ENCODE measurements at places on chromosomes 6 and 20.

DNA sequence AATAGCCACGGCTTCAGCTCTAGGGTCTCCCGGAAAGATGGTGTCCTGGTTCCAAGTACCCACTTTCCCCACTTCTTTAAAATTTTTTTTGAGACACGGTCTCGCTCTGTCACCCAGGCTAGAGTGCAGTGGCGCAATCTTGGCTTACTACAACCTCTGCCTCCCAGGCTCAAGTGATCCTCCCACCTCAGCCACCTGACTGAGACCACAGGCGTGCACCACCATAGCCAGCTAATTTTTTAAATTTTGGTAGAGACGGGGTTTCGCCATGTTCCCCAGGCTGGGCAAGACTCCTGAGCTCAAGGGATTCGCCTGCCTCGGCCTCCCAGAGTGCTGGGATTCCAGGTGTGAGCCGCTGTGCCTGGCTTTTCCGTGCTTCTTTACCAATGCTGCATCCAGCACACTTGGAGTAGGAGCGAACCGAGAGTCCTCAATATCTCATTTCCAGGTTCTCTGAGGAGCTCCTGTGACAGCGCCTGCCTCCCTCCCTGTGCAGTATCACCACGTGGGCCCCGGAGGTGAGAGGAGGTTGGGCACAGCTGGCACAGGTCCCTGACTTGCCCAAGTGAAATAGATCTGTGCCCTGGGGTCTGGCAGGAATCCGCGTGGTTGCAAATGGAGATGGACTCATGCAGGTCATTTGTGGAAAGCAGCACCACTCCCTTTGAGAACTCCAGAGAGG, 37.3 kb downstream of the EZR start:
- DNase-seq: no peak

- no peak for DNase-seq
Observed at GRCh38 chr6:43736211-43736786, 33.7 kb upstream of the VEGFA start.

DNA sequence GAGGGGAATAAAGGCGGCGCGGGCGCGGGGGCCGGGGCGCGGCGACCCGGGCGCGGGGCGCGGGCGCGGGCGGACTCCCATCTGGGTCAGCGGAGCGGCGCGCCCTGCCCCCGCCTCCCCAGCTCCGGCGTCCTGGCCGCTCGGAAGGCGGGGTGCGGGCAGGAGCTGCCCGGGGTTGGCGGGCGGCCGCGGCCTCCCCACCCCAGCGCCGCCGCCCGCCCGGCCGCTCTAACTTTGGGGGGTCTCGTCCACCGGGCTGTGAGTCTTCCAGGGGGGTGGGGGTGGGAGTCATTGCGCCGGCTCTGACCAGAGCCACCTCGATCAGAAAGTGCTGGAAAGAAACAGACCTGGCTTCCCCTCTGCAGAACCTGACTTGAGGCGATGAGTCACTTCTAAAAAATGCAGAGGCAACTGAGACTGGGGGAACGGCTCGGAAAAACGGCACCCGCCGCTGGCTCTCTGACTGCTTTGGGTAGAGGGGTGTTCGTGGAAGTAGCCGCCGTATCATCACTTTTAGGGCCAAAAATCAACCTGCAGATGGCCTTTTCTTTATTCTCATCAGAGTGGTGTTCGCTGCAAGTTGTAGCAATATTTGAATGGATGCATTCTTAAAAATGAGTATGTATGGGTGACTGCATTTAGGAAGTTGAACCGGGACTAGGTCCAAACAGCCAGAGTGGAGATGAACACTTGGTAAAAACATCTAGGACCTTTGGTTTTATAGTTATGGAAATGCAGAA, 667 bp downstream of the CAP2 start:
- DNase-seq: no peak

- no peak for DNase-seq
Observed at GRCh38 chr6:158164579-158165170, 3.4 kb downstream of the SERAC1 start.

DNA sequence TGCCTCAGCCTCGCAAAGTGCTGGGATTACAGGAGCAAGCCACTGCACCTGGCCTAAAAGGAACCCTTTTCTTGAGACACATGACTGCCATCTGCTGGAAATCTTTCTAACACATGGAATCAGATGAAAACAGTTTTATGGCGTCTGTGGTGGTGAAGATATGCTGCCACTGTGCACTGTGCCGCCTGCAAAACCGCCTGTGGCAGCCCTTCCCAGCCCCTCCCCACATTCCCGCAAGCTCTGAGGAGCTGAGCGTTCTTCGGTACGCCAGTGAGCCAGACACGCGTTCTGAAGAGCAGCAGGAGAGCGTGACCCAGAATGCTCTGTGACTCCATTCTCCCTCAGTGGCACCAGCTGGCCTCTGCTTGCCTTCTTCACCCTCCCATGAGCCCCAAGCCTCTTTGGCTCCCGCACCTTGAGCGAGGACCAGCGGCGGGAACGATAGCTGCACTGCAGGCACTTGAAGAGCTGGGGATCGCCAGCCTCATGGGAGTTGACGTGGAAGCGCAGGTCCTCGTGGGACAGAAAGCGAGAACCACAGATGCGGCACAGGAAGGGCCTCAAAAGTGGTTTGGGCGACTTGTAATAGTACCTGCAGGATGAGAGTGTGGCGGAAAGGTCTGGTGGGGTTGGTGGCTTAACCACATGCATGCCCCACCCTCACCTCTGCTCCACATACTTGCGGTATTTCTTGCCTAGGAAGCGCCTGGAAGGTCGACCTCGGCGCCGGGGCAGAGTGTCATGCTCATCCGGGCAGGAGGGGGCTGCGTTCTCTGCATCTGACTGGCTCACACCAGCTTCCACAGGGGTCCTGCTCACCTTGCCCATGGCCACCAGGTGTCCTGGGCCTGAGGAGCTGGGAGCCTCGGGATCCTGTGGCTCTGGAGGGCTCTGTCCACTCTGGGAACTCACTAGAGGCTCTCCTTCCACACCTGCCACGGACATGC, 8.7 kb downstream of the ZNF335 start:
- no peak for DNase-seq

- DNase-seq: no peak
Observed at GRCh38 chr6:67633058-67633457, 1002.0 kb upstream of the ADGRB3 start.

DNA sequence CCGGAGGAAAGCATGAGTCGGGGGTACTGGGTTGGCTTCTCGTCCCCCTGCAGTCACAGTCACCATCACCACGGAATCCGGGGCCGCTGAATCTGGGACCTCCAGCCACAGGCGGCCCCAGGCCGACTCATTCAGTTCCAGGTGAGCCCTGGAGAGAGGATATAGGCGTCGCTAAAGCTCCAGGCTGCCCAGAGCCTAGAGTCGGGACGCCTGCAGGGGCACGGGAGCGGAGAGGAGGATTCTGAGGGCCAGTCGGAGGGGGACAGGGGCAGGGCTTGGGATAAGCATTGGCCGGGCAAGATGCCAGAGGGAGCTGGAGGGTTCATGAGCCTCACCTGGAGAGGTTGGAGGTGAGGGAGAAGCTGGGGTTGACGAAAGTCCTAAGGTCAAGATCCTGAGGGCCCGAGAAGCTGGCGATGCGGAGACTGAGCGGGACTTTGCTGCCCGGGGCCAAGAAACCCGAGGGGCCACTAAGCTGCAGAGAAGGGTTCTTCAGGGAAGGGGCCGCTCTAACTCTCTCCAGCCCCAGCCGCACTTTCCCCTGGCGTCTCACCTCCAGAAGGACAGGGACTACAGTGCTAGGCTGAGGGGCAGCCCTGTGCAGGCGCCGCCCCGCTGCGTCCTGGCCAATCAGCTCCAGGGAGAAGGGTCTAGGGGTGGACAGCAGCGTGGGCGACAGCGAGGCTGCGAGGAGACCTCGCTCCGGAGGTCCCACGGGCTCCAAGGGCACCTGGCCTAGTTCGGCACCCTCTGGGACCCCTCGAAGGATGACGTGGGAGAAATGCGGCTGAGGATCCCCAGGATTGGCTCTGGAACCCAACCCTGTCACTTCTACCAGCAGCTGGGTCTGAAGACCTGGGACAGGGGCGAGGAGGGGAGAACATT, 3.7 kb downstream of the SAPCD1 start:
- no peak for DNase-seq

DNA sequence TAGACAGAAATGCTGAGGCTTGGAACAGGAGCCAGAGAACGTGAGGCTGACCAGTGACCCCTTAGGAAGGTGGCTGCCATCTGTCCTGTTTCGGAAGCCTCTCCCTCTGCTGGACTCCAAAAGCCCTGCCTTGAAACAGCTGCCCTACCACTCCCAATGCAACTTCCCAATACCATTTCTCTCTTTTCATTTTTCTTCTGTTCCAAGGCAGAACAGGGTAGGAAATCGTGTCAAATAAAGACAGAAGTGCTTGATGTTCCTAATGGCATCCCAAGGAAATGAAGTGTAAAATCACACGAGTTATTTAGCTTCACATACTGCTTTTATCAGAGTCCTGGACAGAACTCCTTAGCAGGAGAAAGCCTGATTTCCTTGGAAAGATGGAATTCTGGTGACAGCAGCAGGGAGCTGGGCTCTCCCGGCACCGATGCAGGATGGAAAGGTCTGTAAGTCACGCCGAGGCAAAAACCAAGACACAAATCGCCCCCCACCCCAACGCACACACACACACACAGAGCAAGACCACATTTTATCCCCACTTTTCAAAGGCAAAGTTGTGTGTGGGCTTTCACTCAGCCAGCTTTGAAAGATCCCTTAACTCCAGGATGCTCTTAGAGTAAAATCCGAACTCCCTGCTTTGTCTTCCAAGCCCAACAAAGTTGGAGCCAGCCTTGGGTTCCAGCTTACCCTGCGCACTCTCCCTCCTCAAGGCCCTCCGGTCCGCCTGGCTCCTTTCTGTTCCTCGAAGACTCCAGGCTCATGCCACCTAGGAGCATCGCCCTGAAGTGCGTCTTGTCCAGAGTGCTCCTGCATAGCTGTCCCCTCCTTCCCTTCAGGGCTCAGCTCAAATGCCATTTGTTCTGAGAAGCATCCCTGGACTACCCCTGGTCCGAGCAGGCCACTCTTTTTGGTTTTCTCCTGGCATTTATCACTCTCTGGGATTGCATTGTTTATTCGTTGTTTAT, 11.6 kb upstream of the STX16 start:
- DNase-seq: no peak

DNA sequence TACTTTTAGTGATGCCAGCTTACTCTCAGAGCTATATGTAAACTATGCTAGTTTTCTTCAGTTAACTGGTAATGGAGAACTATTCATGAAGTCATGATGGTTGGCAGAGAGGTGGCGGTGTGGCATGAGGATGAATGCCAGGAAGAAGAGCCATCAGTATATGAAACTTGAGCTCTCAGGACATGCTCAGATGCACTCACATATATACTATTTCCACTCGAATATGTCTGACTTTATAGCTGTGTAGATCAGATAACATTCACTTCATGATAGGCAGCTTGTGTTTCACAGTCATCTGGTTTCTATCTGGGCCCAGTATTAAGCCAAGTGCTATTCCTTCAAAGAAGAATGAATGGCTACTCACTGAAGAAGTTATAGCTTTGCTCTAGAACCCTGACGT, 46.2 kb upstream of the CEP85L start:
- peak; percentile 58 for DNase-seq

DNA sequence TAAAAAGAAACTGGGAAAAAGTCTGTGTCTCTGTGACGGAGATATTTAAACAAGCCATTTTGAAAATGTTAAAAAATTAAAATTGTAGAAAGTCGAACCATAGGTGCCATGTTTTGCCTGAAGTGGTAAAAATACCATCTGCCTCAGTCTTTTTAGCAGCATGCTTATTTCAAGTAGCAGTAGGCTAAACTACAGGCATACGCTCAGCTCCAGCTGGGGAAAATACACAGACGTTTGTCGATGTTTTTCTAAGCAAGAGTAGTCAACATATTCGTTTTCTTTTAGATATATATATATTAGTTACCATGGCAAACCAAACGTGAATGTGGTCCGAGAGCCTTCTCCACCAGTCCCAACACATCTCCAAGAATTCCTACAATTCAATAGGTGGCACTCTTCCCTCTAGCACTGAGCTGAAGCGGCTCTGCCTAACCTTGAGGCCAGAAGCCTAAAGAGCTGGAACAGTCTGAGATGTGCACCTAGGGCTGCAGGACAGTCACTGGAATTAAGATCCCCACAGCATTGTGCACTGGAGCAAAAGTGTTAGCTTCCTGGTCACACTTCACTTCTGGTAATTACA, 70.2 kb upstream of the BEND3 start:
- DNase-seq: peak; percentile 28

GRCh38 chr6:136737871-136738691, 54.2 kb downstream of the MAP3K5 start:
- peak; percentile 10 for DNase-seq

GRCh38 chr20:56217829-56218228, 30.7 kb upstream of the MC3R start:
- no peak for DNase-seq

DNA sequence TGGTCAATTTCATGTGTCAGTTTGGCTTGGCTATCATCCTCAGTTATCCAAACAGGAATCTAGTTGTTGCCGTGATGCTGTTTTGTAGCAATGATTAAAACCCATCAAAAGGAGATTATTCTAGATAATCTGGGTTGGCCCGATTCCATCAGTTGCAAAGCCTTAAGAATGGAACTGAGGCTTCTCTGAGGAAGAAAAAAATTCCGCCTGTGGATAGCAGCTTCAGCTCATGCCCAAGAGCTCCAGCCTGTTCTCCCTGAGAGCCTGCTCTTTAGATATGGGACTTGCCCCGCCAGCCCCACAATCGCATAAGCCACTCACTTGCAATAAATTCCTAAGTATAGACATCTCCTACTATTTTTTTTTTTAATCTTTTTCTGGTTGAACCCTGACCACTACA, 61.5 kb downstream of the SEL1L2 start:
- DNase-seq: no peak

DNA sequence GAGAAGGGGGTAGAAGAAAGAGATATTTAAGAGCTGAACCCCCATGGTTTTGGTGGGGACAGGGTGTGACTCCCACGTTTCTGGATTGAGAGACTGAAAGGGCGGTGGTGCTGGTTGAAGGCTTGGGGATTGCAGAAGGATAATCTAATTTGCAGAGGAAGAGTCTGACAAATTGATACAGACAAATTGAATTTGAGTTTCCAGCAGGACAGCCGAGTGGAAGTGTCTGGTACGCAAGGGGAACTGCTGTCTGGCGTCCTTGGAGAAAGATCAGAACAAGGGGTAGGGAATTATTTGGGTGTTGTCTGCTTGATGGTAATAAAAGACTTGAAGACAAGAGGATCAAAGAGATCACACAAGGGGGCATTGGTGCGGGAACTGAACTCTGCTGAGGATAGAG, 40.5 kb upstream of the MDGA1 start:
- DNase-seq: no peak

GRCh38 chr6:167469672-167470071, 144.8 kb downstream of the TTLL2 start:
- no peak for DNase-seq

- no peak for DNase-seq
Observed at GRCh38 chr6:163405412-163406309, 8.9 kb upstream of the QKI start.

- DNase-seq: no peak
Observed at GRCh38 chr6:34671801-34672656, 24.5 kb downstream of the ILRUN start.

- no peak for DNase-seq
Observed at GRCh38 chr20:41453010-41453950, 86.7 kb upstream of the EMILIN3 start.

GRCh38 chr6:53309059-53309900, 39.5 kb downstream of the ELOVL5 start:
- DNase-seq: peak; percentile 80
